ENCODE measurements at places on chromosomes 12 and 14. TPM values are rescaled to one million over a fixed set of nuclear protein-coding genes. Genes with fewer than 3 reads are reported as not detected.

DNA sequence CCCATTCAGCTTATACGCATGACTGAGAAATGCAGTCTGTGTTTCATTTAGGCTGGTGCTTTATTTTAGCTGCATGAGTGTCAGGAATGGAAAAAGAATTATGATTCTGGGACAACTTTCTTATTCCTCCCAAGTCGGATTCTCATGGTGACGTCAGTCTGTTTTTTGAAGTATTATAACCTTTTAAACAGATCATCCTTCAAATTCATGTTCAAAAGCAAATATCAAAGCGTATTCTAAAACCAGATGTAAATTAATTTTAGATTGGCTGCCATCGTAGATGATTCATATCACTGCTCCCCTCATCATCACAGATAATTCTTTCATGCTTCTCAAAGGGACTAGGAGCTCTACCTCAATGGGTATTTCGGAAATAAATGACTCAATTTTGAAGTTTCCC lies 15.0 kb downstream of the FNTB start:
- DNase-seq: no peak

DNA sequence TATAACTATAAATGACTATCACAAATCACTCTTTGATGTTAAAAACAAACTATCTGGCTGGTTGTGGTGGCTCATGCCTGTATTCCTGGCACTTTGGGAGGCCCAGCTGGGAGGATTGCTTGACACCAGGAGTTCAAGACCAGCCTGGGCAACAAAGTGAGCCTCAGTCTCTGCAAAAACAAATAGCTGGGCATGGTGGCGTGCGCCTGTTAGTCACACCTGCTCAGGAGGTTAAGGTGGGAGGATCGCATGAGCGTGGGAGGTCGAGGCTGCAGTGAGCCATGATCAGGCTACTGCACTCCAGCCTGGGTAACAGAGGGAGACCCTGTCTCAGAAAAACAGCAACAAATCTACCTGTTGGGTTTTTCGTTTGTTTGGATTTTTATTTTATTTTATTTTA lies 5.4 kb downstream of the TXNRD1 start:
- DNase-seq: no peak

KLHL33 gene
- total RNA-seq: 0.18 TPM

DEGS2 gene
- 0.16 TPM for total RNA-seq

Data from fibroblast of the aortic adventitia (primary cell).